ENCODE measurements at places on chromosomes 12 and 14. TPM values are rescaled to one million over a fixed set of nuclear protein-coding genes. Genes with fewer than 3 reads are reported as not detected.

- DNase-seq, result no peak
Observed at GRCh38 chr12:27667540-27667939, 28.7 kb upstream of the REP15 start.

RHEBL1 gene
- 1.2 TPM for total RNA-seq

DNA sequence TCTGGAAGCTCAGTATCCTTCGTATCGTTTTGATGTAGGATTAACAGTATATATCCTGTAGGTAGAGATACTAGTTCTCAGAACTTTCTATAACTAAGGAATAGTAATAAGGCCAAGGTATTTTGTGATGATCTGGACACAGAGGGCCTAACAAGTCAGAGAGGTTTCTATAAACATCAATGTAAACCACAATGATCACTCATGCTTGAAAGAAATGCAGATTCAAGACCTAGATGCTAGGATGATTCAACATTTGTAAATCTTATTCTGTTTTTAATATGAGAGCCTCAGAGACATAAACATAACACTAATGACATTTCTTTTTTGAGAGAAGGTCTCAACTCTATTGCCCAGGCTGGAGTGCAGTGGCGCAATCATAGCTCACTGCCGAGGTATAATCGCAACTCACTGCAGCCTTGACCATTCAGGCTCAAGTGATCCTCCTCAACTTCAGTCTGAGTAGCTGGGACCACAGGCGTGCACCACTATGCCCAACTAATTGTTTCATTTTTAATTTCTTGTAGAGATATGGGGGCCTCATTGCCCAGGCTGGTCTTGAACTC lies 16.2 kb downstream of the SUPT16H start:
- no peak for DNase-seq

- DNase-seq, result peak; percentile 70
Observed at GRCh38 chr12:122395319-122395718, 27.1 kb downstream of the CLIP1 start.

CDH24 gene
- 16.3 TPM for total RNA-seq

DNA sequence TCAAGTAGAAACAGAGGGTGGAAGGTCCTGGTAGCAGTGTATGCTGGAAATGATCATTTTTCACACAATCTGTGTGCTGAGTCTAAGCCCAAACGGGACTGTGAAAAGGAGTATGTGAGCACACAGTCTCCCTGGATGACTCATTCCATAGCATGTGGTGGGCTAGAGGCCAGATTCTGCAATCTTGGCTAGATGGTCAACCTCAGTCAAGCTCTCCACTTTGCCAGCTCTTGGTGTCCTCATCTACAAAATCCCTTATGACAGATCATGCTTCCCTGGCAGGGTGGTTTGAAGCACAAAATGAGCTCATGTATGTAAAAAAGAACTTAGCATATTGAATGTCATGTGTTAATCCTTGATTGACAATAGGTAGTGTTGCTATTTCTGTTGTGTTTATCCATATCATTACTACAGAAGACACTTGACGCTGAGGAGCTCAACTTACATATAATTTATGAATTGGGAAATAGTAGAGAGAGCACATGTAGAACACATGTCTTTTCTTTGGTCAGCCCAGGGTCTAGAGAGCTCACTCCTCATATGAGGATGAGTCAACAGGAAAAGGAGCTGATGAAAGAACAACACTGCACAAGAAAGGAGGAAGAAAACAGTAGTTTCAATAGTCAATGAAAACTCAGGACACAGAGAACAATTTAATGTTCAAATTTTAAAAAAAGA lies 517.5 kb downstream of the BCL11B start:
- DNase-seq, result no peak

GRCh38 chr14:26663506-26663905 lies 65.7 kb upstream of the NOVA1 start:
- no peak for DNase-seq

DNA sequence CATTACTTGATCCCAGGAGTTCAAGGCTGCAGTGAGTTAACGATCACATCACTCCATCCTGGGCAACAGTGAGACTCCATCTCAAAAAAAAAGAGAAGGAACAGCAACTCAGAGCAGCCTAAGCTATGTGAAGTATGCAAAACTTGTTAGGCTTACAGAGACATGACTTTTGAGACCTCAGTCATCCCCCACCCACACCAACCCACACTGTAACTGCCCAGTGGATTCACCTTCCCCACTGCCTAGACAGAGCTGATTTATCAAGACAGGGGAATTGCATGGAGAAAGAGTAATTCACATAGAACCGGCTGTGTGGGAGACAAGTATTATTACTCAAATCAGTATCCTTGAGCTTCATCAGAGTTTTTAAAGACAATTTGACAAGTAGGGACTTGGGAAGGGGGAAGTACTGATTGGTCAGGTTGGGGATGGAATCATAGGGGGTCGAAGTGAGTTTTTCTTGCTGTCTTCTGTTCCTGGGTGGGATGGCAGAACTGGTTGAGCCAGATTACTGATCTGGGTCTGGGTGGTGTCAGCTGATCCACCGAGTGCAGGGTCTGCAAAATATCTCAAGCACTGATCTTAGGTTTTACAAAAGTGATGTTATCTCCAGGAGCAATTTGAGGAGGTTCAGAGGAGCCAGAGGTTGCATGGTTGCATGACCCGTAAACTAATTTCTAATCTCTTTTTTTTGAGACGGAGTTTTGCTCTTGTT lies 6.2 kb upstream of the WDR89 start:
- DNase-seq, result no peak

GRCh38 chr14:50501642-50502041 lies 30.7 kb downstream of the MAP4K5 start:
- DNase-seq, result peak; percentile 71

- DNase-seq, result peak; percentile 62
Observed at GRCh38 chr12:109714141-109714912, 702 bp downstream of the FAM222A start.

DNA sequence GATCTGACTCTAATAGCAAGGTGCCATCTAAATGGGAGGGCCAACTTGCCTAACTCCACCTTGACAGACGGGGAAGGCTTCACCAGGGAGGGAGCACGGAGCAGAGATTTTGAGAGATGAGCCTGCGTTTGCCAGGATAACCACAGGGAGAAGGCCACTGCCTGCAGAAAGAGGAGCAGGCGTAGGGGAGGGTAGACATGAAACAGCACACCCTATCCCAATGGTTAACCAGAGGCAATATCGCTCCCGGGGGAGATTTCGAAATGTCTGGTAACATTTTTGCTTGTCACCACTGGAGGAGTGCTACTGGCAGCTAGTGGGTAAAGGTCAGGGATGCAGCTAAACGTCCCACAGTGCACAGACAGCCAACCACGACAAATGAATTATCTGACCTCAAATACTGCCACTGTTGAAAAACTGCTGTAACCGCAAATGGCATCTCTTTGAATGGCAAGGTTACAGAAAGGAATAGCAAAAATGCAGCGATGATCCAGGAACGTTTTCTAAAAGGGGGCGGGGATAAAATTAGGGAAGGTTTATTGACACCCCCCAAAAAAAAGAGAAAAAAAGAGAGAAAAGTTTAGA lies 126.0 kb upstream of the ATF7IP start:
- DNase-seq, result no peak

- no peak for DNase-seq
Observed at GRCh38 chr12:7376196-7376595, 67.8 kb downstream of the CD163L1 start.

DNA sequence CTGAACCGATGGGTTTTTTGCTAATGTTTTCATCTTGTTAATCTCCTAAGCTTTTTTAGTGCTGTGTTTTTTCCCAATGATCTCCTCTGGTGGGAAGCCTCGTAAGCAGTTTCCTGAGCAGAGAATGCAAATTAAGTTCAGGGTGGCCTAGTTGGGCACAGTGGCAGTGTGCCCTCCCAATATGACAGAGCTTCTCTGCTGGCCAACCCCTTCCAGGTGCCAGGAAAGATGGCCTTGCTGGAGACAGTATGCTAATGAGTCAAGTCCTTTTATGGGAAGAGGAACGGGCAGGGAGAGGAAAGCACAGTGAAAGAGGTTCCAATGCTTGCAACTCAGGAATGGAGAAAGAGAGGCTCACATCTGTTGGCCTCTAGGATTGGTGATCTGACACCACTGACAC lies 115.8 kb downstream of the GCH1 start:
- DNase-seq, result no peak

GRCh38 chr12:110641521-110641920 lies 27.6 kb downstream of the TCTN1 start:
- peak; percentile 16 for DNase-seq

MAP1LC3B2 gene
- total RNA-seq, result 0.19 TPM

OR4E2 gene
- total RNA-seq, result not detected

GRCh38 chr14:36493761-36494160 lies 26.3 kb downstream of the NKX2-1 start:
- no peak for DNase-seq

DNA sequence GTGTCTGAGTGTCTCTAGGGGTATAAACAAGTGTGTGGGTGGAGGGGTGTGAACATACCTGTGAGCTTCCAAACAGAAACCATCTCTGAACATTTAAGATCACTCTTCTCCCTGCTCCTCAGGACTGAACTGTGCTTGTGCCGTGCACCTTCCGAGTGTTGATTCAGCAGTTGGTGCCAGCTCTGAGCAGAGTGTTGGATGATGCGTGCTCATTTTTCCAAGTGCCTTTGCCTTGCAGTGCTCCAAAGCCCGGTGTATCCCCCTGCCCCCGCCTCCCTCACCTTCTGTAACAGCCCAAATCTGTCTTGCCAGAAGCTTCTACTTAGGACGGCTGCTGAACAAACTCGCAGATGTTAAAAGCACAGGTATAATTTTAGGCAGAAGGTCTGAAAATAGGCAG lies 4.4 kb downstream of the WSCD2 start:
- no peak for DNase-seq

NRDE2 gene
- 13.3 TPM for total RNA-seq

TMCC3 gene
- total RNA-seq, result 27.8 TPM

DNA sequence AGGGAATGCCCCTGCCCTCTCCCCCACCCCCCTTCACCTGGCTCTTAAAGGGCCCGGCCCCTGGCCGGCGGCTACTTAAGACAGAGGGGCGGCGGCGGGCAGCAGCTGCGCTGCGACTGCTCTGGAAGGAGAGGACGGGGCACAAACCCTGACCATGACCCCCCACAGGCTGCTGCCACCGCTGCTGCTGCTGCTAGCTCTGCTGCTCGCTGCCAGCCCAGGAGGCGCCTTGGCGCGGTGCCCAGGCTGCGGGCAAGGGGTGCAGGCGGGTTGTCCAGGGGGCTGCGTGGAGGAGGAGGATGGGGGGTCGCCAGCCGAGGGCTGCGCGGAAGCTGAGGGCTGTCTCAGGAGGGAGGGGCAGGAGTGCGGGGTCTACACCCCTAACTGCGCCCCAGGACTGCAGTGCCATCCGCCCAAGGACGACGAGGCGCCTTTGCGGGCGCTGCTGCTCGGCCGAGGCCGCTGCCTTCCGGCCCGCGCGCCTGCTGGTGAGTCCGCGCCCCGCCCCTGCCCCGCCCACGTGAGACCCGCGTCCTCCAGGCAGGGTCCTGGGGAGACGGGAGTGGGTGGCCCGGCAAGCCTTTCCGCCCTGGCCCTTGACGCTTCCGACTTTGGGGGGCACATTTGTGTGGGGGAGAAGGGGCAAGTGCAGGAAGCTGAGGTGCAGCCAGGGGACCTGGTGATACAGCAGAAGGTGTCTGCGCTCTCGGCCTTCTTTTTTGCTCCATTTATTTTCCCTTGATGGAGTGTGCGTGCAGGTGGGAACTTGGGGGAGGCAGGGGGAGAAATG lies at the start of gene IGFBP6:
TSS of gene IGFBP6 (plus strand) at position 104 of the 790 bp plus-strand sequence. CDS start at position 155, 51 bp downstream.
- peak; percentile 47 for DNase-seq

P2RX7 gene
- 8.8 TPM for total RNA-seq

KCNH3 gene
- total RNA-seq, result 0.09 TPM

DEPDC4 gene
- total RNA-seq, result 0.17 TPM

DNA sequence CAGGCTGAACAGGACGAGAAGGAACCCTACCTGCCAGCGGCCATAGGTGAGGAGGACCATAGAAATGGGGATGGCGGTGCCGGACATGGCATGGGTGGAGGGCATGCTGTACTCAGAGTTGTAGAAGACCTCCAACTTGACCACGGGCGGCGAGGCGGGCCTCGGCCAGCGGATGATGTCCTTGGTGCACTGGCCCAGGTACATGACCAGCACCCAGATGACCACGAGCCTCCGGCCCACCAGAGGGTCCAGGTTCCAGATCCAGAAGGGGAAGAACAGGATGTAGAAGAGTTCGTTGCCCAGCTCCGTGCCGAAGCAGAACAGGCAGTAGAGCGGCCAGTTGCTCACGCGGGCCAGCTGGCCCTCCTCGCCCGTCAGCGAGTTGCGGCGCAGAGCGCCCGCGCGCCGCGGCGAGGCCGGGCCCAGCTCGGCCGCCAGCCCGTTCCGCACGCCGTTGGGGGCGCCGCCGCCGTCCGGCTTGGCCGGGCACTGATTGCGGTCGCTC lies 582 bp downstream of the SGPP1 start:
- DNase-seq, result peak; percentile 58

RPL10L gene
- not detected for total RNA-seq

DNA sequence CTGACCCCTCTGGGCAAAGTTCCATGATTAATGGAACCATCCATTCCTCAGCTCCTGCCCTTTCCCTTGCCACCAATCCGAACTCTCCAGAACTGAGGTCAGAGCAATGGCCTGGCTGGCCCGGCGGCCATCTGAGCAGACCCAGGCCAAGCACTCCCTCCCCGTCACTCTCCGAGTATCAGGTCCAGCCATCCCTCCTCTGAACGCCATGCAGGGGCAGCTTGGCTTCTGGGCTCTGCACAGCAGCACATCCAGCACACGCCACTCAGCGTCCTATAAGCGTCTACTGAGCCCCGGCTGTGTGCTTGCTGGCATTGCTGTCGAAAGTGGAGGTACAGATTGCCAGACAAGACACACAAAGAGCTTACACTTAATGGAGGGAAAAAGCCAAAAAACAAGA lies 34.3 kb upstream of the VWF start:
- DNase-seq, result no peak

GRCh38 chr12:109518820-109519665 lies 41.6 kb downstream of the UBE3B start:
- DNase-seq, result peak; percentile 87

DNA sequence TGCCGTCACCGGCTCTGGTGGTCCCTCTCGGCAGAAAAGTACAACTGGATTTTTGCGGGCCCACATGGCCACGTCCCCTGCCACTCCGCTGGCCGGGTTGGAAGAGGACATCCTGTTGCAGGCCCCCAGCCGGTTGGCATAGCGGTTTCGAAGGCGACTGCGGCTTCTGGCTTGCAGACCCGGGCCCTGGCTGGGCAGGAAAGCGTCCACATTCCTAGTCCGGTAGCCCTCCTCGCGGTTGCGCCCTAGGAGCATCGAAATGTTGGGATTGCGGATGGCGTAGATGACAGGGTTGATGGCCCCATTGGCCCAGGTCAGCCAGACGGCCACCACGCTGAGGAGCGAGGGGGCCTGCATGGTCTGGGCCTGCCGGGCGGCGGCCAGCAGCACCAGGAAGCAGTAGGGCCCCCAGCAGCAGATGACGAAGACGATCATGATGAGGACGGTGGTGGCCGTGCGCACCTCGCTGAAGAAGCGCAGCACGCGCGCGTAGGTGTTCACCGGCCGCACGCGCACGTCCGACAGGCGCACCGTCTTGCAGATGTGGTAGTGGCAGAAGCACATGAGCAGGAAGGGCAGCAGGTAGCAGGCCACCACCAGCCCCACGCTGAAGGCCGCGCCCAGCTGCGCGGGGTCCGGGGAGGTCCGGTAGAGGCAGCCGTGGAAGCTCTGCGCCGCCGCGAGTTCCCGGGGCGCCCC lies 1.2 kb downstream of the GPR135 start:
- no peak for DNase-seq

GRCh38 chr14:74613211-74613914 lies 1.3 kb upstream of the LTBP2 start:
- no peak for DNase-seq

ACACB gene
- total RNA-seq, result 6.0 TPM

Data from dermis blood vessel endothelial cell (primary cell).